ENCODE measurements at places on chromosomes 1 and 21.

DNA sequence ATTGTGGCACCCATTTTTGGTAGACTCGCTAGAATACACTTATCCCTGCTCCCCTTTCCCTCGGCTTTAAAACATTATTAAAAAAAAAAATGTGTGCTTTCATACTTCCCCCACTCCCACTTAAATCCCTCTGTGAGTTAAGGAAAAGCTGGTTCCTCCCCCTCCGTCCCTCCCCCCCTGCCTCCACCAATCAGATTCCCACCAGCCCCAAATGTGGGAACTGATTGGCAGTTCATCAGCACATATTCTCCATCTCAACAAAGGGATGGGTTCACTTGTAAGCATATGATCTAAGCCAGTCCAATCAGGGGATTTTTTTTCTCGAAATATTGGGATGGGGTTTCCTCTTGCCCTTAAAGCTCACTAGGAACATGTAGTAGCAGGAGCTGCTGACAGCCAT lies 10.8 kb upstream of the FYB2 start:
- no peak for DNase-seq

DNA sequence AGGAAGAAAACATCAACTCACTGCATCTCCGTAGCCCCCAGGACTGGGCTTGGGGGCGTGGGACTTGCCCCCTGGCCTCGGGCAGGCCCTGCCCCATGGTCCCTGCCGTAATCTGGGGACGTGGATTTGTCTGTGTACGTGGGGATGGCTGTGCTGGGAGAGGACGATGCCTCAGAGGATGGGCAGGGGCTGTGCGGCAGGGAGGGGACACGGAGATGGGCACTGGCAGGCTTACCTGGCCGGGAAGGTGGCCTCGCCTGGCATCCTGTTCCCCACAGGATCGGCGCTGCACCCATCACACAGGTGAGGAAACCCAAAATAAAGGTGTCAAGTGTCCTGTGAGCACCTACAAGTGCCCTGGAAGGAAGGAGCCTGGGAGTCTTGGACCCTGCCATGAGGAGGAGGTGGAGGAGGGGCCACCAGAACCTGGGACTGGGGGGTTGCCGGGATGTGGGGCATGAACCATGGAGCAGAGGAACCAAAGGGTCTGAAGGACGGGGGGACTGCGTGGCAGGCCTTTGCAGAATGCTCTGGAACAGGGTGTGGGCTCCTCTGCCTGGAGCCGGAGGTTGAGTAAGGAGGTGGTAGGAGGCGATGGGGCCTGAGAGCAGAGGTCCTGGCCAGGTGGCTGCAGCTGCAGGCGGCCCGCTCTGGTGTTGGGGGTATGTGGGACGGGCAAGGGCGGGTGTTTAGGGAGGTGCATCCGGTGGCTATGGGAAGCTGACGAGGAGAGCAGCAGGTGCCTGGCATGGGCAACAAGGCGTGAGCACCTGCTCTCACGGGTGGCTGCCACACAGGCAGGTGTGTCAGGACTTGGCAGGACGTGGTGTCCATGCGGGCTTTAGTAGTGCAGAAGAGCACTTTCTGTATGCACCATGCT lies 27.8 kb upstream of the LRRC3 start:
- DNase-seq = no peak

- DNase-seq = no peak
Measured at GRCh38 chr1:46302641-46303037, 777 bp downstream of the LRRC41 start.

GRCh38 chr1:184473176-184473966 lies 86.5 kb downstream of the C1orf21 start:
- no peak for DNase-seq

DNA sequence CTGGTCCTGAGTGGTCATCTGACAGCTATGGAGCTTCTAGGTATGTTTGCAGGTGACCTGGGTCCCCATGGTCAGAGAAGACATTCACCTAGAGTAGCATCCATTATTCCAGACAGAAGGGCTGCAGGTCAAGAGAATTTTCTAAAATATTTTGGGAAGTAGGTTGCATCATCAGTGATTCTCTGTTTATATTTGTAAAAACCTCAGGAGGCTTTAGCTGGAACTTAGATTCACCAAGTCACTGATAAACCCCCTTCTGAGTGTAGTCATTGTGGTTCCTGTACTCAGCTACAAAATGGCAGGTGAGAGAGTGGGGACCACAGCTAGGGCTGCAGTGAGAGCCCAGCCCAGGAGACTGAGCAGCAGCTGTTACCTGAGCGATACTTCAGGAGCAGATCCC lies 78.6 kb downstream of the ABCA4 start:
- no peak for DNase-seq

GRCh38 chr1:115062542-115063004 lies 26.7 kb downstream of the TSPAN2 start:
- peak; percentile 97 for DNase-seq

DNA sequence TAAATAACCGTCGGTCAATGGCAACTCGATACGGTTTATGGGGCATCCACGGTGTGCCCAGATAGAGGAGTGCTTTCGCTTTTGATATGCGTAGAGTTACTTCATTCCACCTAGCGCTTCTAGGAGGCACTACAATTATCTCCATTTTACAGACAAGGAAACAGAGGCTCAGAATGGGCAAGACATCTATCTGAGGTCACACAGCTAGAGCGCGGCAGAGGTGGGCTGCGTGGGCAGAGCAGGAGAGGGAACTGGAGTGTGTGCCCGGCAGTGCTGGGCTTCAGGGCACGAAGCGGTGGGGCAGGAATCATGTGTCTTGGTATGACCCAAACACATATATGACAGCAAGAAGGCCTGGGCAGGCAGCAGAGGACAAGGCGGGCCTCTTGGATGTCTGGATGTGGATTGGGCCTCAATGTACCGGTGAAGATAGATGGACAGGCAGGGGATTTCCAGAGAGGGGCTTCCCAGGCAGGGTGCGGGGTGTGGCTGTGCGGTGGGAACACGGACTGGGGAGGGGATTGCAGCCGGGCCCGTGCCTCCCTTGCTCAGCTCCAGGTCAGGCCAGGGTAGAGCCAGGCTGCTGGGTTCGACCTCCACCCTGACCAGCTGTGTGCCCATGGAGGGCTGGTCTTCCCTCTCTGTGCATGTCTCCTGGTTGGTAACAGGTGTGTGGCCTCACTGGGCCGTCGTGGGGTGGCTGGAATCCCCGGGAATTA lies 21.2 kb downstream of the TP73 start:
- no peak for DNase-seq
